H9 (cell line): ENCODE measurements at places on chromosomes 2 and 18.

GRCh38 chr2:138105358-138105757 is 141.1 kb downstream of the HNMT start:
- DNase-seq: no peak

- no peak for DNase-seq
These were observed 16.3 kb downstream of the VPS4B start for GRCh38 chr18:63405986-63406385.

DNA sequence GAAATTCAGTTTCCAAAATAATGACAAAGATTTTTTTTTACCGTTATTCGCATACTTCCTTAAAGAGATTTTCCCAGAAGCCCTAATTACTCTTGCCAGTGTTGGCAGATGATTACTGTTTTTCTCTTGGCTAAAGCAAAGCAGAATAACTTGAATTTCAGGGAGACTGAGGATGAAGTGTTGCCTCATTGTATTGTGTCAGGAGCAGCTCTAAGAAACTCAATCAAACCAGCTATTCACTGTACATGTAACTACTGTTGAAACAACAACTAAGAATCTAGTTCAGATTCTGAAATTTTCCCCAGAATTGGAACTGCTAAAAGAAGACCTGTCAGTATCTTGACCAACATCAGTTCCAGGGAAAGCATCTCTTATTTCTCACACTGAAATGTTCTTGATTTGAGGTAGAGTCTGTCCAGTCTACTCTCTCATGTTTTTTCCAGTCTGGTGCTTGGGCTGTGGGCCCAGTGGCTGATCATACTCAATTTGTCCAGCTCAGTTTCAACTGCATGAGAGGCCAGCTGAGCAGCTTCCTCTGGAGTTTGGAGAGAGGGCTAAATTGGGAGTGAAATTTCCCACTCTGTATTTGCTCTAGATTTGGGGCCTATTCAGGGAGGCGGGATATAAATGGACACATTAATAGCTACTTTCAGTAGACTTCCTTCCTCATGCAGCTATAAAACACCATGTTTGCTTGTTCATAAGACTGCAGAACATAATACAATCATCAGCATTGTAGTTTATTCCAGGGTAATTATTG is 78.5 kb downstream of the PPP1R1C start:
- no peak for DNase-seq

- DNase-seq: no peak
These were observed 33.1 kb downstream of the ADRA2B start for GRCh38 chr2:96083064-96083939.

DNA sequence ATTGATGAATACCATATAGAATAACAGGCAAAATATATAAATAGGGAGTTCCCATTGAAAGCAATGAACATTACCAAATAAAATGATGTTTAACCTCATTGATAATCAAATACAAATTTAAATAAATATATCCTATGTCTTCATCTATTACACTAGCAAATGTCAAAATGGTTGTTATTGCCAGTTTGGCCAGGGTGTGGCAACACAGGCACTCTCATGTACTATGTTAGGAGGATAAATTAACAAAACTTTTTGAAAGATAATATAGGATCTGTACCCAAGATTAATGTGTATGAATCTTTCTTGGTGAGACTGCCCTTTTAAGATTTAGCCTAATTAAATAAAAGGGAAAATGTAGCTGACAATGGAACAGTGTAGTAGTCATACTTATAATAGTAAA is 659.3 kb downstream of the ERBB4 start:
- no peak for DNase-seq

DNA sequence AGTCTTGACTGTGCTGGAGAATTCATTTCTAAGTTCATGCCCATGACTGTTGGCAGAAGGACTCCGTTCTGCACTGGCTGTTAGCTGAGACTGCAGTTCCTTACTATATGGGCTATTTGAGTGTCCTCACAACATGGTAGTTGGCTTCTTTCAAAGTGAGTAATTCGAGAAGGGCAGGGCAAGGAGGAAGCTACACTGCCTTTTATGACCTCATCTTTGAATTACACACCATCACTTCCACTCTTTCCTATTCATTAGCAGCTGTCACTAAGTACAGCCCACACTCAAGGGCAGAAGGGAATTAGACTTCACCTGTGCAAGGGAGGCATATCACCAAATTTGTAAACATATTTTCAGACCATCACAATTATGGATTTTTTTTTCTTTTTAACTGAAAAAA is 55.9 kb upstream of the EPAS1 start:
- no peak for DNase-seq

- DNase-seq: peak; percentile 91
These were observed at the start of gene LIPG for GRCh38 chr18:49561289-49562193. Gene LIPG (plus strand): TSS chr18:49562057. CDS start chr18:49562309, 252 bp downstream.

DNA sequence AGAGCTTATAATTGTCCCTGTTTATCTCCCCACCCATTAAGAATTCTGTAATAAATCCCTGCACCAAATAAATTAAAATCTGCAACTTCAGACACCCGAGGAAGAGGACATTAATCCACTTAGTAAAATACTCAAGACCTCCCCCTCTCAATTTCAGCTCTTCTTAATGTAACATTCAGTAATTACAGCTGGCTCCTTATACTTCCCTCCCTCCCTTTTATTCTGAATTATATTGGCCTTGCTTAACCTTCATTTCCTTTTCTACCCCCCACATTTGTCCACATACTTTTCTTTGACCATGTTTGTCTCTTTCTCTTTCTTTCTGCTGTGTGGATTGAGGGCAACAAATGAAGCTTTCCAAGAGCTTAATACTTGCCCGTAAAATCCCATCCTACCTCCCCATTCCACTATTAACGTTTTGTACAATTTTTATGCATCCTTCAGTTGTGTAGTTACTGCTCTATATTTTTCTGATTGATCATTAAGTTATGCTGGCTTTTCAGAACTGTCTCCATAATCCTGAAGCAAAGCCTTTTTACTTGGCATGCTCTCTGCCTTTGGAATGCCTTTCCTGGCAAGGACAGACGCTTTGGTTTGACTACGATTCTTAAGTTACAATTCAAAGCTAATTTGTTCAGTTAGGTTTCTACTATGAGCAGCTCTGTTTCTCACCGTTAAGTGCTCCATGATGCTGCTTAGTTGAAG is 580.1 kb downstream of the ZEB2 start:
- DNase-seq: no peak

GRCh38 chr2:48332286-48332685 is 197.7 kb upstream of the STON1 start:
- no peak for DNase-seq

DNA sequence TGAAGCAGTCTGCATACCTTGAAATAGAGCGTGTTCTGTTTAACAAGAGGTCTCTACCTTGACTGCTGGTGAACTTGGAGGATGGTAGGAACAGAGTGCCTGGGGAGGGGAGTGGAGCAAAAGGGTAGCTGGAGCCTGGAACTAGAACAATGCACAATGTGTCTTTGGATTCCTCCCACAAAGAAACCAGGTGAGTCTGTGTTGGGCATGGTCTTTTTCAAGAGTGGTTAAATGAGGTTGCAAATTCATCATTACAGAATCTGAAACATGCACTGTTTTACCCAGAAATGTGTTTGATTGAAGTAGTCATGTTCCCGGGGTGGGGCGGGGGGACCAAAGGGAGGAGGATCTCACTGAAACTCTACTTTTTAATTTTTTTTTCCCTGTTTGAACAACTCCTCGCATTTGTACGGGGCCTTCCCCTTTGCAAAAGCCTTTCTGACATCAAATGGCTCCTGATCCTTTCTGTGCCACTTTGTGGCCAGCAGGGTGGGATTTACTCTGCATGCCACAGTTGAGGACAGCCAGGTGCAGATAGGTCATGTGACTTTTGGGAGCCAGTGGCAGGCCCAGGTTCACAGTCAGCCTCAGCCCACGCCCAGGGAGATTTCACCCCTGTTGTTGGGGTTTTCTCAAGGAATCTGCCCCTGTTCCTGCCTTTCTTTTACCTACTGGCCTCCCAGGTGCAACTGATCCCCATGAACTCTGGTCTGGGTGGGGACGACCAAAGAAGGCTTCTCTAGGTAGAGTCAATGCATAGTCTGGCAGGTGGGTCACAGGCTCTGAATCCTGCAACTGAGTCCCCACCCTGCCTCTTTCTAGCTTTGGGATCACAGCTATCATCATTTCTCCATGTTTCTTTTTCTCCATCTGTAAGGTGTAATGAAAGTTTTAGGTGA is 28.2 kb downstream of the MYCN start:
- DNase-seq: no peak

DNA sequence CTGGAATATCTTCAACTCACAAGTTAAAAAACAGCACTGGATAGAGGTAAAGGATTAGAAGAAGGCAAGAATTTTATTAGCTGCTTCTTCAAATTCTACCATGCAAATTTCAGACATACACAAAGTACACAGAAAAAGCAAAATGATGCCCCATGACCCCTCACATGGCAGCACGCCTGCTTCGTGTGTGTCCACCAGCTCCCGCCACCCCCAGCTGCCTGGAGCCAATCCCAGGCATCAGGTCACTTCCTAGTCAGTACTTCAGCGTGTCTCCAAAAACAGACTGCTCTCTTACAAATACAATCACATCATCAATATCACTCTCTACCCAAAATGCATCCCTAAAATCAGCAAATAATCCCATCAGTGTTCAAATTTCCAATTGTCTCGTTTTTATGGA is 35.8 kb downstream of the IMPA2 start:
- no peak for DNase-seq

- DNase-seq: peak; percentile 39
These were observed 1691.8 kb upstream of the SLC39A10 start for GRCh38 chr2:193965263-193965662.

GRCh38 chr18:50071397-50071796 is 123.5 kb downstream of the MYO5B start:
- no peak for DNase-seq

GRCh38 chr2:178422097-178422496 is 28.9 kb downstream of the PRKRA start:
- no peak for DNase-seq

- DNase-seq: no peak
These were observed 24.6 kb upstream of the SPOPL start for GRCh38 chr2:138476940-138477339.

GRCh38 chr18:40670668-40671375 is 1284.2 kb upstream of the PIK3C3 start:
- DNase-seq: no peak

- DNase-seq: no peak
These were observed 20.6 kb upstream of the SPTBN1 start for GRCh38 chr2:54435325-54436226.

DNA sequence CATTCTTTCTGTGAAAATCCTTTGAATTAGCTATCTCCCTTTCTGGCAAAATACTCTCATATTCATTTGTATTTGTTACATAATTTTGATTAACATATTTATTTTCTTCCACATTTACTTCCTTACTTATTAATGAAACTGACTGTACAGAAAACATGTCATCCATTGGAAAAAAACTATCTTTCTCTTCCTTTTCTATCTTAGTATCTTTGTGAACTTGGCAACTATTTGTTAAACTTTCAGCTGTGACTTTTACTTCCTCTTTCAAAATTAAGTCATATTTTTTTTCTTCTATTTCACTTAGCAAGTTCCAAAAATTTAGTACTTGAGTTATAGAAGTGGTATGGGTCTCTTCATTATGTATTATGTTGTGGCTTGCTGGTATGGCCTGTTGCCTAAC is 2.6 kb downstream of the RAD51AP2 start:
- no peak for DNase-seq

DNA sequence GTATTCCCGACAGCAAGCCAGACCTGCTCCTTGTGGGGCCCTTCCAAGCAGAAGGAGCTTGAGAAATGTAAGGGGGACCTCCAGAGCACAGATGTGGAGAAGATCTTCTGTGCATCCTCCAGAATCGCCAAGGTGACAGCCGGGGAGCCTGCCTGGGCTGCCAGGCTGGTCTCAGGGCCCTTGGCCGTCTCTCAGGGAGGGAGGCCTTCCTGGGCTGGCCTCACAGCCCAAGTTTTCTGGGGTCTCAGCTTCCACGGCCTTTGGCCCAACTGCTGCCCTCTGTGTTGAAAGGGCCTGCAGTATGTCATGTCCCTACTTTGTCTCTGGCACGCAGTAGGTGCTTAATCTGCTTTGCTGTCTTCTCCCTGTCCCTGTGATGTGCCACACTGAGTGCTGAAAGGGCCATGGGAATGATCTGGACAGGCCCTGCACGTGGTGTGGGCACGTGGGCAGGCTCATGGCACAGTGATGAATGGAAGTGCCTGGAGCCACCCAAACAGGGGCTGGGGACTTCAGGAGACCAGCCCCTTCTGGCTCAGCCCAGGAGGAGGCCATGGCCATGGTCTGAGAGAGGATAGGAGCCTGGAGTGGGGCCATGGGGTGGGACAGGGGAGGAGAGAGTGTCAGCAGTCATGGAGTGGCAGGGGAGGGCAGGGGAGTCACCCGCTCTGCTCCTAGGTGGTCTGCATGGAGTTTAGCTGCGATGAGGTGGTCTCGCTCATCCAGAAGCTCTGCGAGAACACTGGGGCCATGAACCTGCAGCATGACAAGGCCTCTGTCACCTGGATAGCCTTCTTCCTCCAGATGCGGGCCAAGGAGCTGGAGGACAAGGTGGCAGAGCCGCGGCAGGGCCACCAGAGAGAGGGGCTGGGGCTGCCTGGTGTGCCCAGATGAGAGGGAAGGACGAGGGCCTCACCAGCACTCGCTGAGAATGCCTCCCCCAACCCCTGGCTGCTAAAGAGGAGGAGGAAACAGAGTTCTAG is 35.4 kb downstream of the HJURP start:
- DNase-seq: no peak

DNA sequence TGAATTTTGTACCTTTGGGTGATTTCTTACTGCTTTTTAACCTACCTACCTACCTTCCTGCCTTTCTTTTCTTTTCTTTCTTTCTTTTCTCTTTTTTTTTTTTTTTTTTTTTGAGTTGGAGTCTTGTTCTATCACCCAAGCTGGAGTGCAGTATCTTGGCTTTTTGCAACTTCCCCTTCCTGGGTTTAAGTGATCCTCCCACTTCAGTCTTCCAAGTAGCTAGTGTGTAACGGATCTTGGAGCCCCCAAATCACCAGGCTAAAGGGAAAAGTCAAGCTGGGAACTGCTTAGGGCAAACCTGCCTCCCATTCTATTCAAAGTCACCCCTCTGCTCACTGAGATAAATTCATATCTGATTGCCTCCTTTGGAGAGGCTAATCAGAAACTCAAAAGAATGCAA is 61.3 kb downstream of the DDX18 start:
- no peak for DNase-seq

- DNase-seq: no peak
These were observed 92.6 kb downstream of the ACTR2 start for GRCh38 chr2:65320042-65320725.

- DNase-seq: no peak
These were observed 61.1 kb downstream of the ANTXR1 start for GRCh38 chr2:69073928-69074570.

DNA sequence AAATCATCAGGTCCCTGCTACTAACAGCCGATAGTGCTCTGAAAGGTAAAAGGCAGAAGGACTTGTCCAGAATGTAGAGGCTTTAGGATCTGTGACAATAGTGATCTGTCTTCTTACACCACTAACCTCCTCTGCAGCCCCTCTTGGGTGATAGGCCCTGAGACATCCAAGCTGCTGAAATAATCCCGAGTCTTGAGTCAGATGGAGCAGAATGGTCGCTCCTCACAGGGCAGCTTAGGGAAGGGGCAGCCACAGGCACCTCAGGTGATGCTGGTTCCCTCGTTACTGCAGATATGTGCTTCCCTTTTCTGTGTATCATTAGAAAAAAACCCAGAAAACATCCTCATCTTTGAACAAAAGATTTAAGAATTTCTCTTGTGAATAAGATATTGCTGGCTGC is 157.1 kb upstream of the DLX2 start:
- no peak for DNase-seq
